ENCODE measurements at places on chromosomes 11 and 22. TPM values are rescaled to one million over a fixed set of nuclear protein-coding genes. Genes with fewer than 3 reads are reported as not detected.

GRCh38 chr11:100498780-100499179, 188.3 kb upstream of the ARHGAP42 start:
- DNase-seq = no peak

DNA sequence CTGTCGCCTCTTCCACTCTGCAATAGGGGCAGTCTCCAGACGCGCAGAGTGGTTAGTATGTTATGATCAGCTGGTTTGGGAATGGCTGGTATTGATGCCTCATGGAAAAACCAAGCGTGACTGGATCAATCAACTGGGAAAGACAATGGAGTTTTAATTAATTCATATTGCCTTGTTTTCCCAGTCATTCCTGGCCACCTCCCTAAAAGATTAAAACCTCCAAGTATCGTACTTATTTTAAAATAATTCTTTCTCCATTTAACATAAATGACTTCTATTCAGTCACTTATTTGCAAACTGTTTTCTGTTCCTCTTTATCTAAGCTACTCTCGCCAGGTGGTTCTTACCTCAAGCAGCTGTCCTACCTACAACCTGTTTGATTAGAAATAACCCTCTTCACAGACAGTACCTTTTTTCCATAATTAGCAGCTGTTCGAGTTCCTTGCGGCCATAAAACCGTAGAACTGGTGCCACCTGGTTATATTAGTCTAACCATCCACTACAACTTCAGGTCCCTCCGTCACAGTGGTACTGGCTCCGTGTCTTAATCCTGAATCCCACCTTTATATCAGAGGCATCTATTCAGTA, 898 bp downstream of the ZNF215 start:
- DNase-seq = no peak

CHRDL2 gene
- total RNA-seq = 14.5 TPM

BATF2 gene
- total RNA-seq = 3.6 TPM

DNA sequence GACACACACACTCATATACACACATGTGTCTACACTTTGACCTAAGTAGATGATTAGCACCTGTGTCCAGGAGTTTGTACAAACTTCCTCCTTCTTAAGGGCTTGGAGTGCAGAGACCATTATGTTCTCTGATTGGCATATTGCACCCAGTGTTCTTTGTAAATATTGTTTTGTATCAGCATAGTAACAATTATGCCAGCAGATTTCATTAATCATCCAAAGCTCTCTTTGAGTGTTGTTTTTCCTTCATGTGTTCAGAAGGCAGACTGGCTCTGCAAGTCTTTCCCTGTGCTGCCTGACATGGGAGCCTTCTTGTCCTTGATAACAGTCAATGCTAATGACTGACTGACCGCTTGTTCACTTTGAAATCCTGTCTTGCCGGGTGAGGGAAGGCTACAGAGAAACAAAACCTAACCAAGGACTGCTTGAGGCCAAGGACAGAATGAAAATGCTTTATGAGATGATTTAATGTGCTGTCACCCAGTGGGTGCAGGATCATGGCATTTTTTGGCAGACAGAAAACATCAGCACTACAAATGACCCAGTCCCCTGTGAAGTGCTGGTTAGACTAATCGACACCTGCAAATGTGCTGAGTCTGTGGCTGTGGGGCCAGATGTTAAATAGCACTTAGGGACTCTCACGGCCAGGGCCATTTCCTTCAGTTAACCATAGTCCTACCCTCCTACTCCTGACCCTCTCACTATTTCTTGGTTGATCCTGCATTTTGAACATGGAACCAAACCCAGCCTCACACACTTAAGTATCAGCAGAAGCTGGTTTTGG, 6.6 kb upstream of the BARX2 start:
- no peak for DNase-seq

- DNase-seq = no peak
These were observed 1.1 kb upstream of the RASSF10 start for GRCh38 chr11:13008061-13008435.

- no peak for DNase-seq
These were observed 27.0 kb upstream of the SC5D start for GRCh38 chr11:121265586-121265985.

OR52H1 gene
- 0.96 TPM for total RNA-seq

- DNase-seq = no peak
These were observed 27.1 kb downstream of the C11orf96 start for GRCh38 chr11:43969543-43969942.

GRCh38 chr22:30390974-30391691, 3.9 kb upstream of the RNF215 start:
- no peak for DNase-seq

DNA sequence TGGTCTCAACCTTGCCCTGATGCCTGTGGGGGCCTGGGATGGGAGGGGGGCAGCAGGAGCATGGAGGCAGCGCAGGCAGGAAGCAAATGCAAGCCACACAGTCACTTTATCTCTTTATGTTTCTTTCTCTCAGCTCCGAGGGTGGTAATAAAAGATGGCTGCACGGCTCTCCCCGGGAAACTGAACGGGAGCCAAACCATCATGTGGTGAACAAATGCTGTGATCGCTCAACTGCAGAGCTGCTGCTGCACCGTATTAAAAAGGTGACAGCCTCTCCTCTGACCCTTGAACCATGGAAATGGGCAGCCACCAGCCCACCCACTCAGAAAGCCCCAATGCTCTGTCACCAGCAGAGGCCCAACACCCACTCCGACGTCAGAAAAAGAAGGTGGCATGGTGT, 110.0 kb downstream of the TIMP3 start:
- DNase-seq = no peak

GRCh38 chr11:118544647-118545010, 13.6 kb downstream of the TMEM25 start:
- no peak for DNase-seq

DNA sequence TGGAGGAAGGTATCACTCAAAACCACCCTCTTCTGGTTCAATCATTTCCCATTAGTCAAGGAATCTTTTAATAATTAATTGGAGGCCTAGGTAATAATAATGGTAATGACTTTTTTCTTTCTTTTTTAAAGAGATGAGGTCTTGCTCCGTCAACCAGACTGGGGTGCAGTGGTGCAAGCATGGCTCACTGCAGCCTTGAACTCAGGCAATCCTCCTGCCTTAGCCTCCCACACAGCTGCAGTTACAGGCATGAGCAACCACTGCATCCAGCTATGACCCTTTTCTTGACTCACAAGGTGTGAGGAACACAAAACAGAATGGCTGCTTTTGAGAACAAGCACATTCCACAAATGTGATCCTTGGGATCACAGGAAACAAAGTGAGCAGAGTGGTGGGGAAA, 3.6 kb downstream of the POLDIP3 start:
- DNase-seq = no peak
